Activated B cell treated with CpG ODN at 0.5 μM for 24 hours (primary cell): ENCODE measurements at places on chromosomes 7 and 10. TPM values are rescaled to one million over a fixed set of nuclear protein-coding genes. Genes with fewer than 3 reads are reported as not detected.

GRCh38 chr7:1290026-1290678 lies 57.5 kb downstream of the UNCX start:
- peaks cover 10% of the 10 kb centered on the region for H3K4me1 ChIP-seq
- no peaks in the 10 kb centered on the region for H3K36me3 ChIP-seq
- H3K27me3 ChIP-seq, result peaks cover 22% of the 10 kb centered on the region
- no peak overlapping the region for H3K27ac ChIP-seq
- DNase-seq, result no peak

GRCh38 chr7:11332865-11333228 lies 359.2 kb downstream of the PHF14 start:
- no peak overlapping the region for H3K4me3 ChIP-seq
- no peak for DNase-seq
- H3K27ac ChIP-seq, result no peak overlapping the region
- no peaks in the 10 kb centered on the region for H3K27me3 ChIP-seq

- no peaks in the 10 kb centered on the region for H3K27me3 ChIP-seq
- H3K36me3 ChIP-seq, result no peaks in the 10 kb centered on the region
- H3K4me1 ChIP-seq, result no peaks in the 10 kb centered on the region
- no peak overlapping the region for H3K4me3 ChIP-seq
Measured at GRCh38 chr7:67962863-67963262, 966.2 kb downstream of the TYW1 start.

GRCh38 chr7:56079450-56080185 lies 13.1 kb downstream of the PHKG1 start:
- H3K4me1 ChIP-seq, result no peaks in the 10 kb centered on the region
- no peaks in the 10 kb centered on the region for H3K27me3 ChIP-seq
- H3K4me3 ChIP-seq, result no peak overlapping the region
- no peak for DNase-seq

- H3K36me3 ChIP-seq, result no peaks in the 10 kb centered on the region
- H3K27ac ChIP-seq, result no peak overlapping the region
- no peak overlapping the region for H3K4me3 ChIP-seq
- H3K27me3 ChIP-seq, result peaks cover 2% of the 10 kb centered on the region
Measured at GRCh38 chr10:128130051-128130450, 3.8 kb upstream of the MKI67 start.

The PLPP4 gene
- not detected in 2 replicates for total RNA-seq

- H3K27me3 ChIP-seq, result no peaks in the 10 kb centered on the region
- peaks cover 25% of the 10 kb centered on the region for H3K4me1 ChIP-seq
- H3K36me3 ChIP-seq, result peaks cover 30% of the 10 kb centered on the region
- no peak overlapping the region for H3K4me3 ChIP-seq
- DNase-seq, result no peak
Measured at GRCh38 chr10:124032087-124032935, 61.1 kb downstream of the CHST15 start.

DNA sequence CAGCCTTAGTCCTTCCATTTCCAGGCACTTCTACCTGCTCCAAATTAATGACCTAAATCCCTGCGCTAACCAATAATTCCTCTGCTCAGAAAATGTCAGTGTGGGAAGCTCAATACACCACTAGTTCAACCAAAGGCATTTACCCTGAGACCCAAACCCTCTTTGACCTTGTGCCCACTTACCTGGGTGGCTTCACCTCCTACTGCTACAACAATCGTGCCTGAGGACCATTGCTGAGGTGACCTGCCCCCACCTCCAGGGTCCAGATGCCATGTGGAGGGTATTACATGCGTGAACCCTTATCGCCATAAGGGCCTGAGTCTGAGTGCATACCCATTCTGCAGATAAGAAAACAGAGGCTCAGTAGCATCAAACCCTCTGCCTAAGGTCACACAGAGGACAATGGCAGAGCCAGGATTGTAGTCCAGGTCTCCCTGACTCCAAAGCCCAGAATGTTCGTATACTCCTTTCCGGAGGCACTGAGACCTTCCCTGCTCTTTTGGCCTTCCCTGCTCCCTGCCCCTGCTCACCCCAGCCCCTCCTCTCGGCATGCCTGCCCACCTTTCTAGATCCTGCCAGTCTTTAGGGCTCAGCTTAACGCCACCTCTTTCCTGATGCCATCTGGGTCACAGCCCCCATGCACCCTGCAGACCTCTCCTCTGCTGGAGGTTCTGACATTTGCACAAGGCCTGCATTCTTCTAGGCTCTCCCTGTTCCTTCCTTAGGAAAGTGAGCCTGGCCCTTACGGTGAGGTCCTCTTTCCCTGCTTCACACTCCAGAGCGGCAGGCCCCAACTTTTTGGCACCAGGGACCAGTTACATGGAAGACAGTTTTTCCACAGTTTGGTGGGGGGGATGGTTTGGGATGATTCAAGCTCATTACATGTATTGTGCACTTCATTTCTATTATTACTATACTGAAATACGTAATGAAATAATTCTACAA lies 94.9 kb downstream of the CHST15 start:
- peaks cover 39% of the 10 kb centered on the region for H3K4me1 ChIP-seq
- H3K27ac ChIP-seq, result no peak overlapping the region
- H3K27me3 ChIP-seq, result peaks cover 11% of the 10 kb centered on the region
- DNase-seq, result no peak
- H3K4me3 ChIP-seq, result no peak overlapping the region

The PAPOLB gene
- total RNA-seq, result 0.07 TPM in 1 of 2 replicates, not detected in the other

The KIF11 gene
- 2.2 and 2.5 TPM in 2 replicates for total RNA-seq

GRCh38 chr10:18341055-18341454 lies 200.8 kb downstream of the CACNB2 start:
- H3K27ac ChIP-seq, result no peak overlapping the region
- H3K4me3 ChIP-seq, result no peak overlapping the region
- H3K4me1 ChIP-seq, result no peaks in the 10 kb centered on the region
- H3K27me3 ChIP-seq, result no peaks in the 10 kb centered on the region

The LIPM gene
- total RNA-seq, result not detected in 2 replicates

DNA sequence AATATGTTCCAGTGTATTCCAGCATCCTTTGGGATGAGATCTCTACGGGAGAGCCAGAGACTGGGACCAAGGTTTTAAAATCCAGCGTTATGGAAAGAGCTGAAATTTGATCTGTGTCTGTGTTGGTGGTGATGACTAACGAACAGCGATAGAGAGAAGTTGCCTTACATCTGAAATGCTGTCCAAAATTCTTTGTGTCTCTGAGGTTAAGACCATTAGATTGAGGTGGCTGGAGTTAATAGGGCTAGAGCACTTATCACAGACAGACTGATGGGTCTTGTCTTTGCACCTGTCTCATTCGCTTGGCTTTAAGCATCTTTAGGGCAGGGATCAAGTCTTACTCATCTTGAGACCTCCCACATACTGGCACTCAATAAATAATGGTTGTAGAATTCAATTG lies 41.0 kb upstream of the RAPGEF5 start:
- no peak overlapping the region for H3K27ac ChIP-seq
- peaks cover 11% of the 10 kb centered on the region for H3K27me3 ChIP-seq
- peaks cover 16% of the 10 kb centered on the region for H3K4me1 ChIP-seq
- no peak for DNase-seq
- H3K4me3 ChIP-seq, result no peak overlapping the region

- H3K27me3 ChIP-seq, result peaks cover 7% of the 10 kb centered on the region
- no peaks in the 10 kb centered on the region for H3K36me3 ChIP-seq
- H3K4me3 ChIP-seq, result no peak overlapping the region
- no peaks in the 10 kb centered on the region for H3K4me1 ChIP-seq
Measured at GRCh38 chr7:148180075-148180474, 410.5 kb upstream of the C7orf33 start.

DNA sequence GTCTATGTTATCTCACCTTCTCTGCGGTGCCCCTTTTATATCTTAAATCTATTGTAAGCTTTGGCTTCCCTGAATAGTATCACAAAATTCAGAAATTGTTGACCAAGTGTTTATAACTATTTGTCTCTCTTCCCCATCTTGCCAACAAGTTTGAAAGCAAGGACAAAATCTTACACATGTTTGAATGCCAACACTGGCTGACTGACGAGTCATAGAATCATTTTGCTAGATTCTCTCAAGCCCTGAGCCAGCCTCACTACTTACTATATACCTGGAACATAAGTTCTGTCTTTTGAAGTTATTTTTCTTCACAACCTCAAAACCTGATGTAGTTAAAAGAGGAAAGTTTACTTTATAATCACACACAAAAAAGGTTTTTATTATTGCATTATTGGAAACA lies 700.7 kb downstream of the PHTF2 start:
- H3K27me3 ChIP-seq, result no peaks in the 10 kb centered on the region
- H3K36me3 ChIP-seq, result no peaks in the 10 kb centered on the region
- H3K27ac ChIP-seq, result no peak overlapping the region
- no peaks in the 10 kb centered on the region for H3K4me1 ChIP-seq
- H3K4me3 ChIP-seq, result no peak overlapping the region

The MRPL32 gene
- total RNA-seq, result 38.8 and 39.5 TPM in 2 replicates

The PRKG1 gene
- total RNA-seq, result not detected in 2 replicates

The PLXDC2 gene
- total RNA-seq, result 0.16 and 0.20 TPM in 2 replicates

DNA sequence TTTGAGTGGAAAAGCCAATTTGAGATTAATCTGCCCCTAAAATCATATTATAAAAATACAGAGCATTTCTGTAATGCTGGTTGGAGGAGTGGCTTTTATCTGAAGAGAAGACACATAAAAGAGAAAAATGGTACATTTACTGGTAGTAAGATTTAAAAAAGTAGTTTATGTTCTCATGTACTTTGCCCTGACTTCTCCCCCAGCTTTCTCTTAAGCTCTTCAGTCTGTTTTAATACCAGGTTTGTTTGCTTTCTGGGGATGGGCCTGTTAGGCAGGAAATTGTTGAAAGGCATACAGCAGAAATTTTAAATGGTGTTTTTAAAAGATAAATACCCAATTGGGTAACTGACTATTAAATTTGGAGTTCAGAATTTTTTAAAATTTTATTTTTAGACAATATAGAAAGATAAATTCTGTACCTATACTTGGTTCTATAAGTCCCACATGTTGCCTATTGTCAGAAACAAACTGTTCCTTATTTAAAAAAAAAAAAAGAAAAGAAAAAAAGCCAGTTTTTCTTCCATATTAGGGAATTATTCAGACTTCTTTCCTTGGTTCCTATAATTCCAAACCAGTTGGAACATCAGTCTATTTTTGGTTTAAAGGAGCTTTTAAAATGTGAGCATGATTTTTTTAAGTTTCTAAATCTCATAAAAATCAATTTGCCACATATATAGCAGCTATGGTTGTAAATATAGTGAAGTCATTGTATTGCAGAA lies 136.6 kb downstream of the ARID5B start:
- DNase-seq, result no peak
- H3K27me3 ChIP-seq, result no peaks in the 10 kb centered on the region
- H3K36me3 ChIP-seq, result peaks cover 31% of the 10 kb centered on the region
- peaks cover 90% of the 10 kb centered on the region for H3K4me1 ChIP-seq

GRCh38 chr7:36686499-36686898 lies 37.8 kb downstream of the AOAH start:
- no peak overlapping the region for H3K4me3 ChIP-seq
- no peak overlapping the region for H3K27ac ChIP-seq
- no peaks in the 10 kb centered on the region for H3K27me3 ChIP-seq
- no peak for DNase-seq
